Ecto neural progenitor cell (in vitro differentiated cells): ENCODE measurements at places on chromosomes 1 and 21.

DNA sequence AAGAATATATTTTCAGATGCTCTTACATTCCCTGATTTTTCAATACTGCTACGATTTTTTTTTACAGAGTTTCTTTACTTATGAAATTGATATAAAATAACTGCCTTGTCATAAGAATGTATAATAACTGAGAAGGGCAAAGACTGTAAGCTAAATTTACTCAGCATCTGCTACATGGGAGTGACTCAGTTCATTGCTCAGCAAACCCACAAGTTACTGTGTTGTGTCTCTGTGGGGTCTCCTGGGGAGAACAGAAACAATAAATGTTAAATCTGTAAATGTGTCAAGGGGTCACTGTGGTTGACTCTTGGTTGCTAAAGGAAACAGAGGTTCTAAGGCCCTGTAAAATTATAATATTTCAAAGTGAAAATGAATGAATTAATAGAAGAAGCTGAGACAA is 210.3 kb upstream of the CACYBP start:
- no peak for DNase-seq

- DNase-seq = no peak
Observed at GRCh38 chr1:38340409-38340808, 293.8 kb upstream of the POU3F1 start.

DNA sequence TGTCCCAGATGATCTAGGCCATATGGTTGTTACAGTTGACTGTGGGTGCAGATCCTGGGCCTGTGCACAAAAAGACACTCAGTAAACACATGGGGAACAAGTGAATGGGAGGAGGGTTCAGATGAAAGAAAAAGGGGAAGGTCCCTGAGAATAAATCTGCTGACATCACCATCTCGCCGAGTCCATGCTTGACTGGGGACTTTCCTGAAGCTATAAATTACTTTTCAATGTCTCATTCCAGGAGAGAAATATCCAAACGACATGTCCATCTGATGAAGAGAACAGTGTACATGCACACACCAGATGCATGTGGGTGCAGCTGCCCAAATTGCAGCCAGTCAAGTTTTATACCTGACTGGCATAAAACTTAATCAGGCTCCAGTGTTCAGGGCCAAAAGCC is 109.0 kb downstream of the HIVEP3 start:
- DNase-seq = no peak

- no peak for DNase-seq
Observed at GRCh38 chr1:51299185-51299885, 31.0 kb downstream of the TTC39A start.

- DNase-seq = no peak
Observed at GRCh38 chr1:942411-942821, 16.6 kb downstream of the NOC2L start.

GRCh38 chr21:41695513-41695912 is 71.3 kb downstream of the RIPK4 start:
- DNase-seq = no peak

DNA sequence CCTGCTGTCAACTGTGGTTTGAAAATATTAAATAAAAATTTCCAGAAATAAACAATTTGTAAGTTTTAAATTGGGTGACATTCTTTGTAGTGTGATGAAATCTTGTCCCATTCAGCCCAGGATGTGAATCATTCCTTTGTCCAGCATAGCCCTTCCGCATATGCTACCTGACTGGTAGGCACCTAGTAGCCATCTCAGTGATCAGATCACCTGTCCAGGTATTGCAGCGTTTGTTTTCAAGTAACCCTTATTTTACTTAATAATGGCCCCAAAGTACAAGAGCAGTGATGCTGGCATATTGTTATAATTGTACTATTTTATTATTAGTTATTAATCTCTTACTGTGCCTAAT is 351.6 kb upstream of the B3GALT2 start:
- DNase-seq = no peak

DNA sequence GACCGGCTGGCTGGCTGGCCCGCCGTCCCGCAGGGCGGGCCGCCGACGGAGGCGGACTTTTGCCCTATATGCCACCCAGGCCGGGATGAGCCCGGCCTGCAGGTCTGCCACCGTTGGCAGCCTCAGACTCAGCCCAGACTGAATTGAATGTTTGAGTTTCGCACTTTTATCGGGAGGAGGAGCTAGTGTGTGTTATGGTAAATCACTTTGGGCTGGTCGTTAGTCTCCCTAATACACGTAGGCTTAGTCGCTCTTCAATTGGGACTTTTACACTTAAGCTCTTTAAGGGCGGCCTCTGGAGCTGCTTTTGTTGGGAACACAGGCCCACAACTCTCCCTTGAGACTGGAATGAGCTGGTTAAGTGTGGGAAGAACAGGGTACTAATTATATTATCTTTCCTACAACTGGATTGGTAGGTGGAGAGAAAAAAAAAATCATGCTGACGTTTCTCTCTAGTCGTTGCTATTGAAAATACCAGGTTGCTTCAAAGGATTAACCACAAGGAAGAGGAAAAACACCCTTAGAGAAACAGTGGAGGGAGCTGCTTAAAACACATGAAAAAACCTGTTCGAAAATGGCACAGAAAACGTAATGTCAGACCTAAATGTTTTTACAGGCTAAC is 1.4 kb upstream of the IRF2BP2 start:
- DNase-seq = no peak

DNA sequence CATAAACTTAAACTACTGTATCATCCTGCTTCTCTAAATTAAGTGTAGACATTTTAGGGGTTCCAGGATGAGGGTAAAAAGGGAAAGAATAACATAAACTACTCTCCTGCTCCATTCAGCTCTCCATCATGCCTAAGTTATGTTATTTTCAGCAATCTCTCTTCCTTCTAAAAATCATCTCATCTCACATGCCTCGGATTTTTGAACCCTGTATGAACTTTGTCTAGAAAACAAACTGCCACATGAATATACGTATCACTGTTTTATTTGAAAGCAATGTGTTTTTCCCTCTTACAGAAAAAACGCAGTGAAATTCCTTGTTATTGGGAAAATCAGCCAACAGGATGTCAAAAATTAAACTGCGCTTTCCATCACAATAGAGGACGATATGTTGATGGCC is 32.6 kb downstream of the ZBED6 start:
- no peak for DNase-seq

GRCh38 chr1:240312872-240313271 is 221.2 kb downstream of the FMN2 start:
- DNase-seq = no peak

DNA sequence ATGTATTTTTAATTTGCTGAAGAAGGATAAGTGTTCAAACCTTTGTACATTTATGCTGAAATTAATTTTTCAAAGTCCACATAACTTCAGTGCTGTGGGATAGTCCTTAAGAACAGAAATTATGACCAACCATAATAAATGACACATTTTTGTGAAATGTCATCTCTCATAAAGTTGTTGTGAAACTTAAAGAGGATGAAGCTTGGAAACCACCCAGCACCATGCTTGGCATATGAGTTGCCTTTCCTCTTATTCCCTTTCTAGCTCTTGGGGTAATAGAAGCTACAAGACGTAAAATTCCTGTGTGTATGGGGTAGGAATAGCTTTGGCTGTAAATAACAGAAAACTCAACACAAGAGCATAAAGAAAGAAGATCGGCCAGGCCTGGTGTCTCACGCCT is 18.9 kb upstream of the USP24 start:
- no peak for DNase-seq

DNA sequence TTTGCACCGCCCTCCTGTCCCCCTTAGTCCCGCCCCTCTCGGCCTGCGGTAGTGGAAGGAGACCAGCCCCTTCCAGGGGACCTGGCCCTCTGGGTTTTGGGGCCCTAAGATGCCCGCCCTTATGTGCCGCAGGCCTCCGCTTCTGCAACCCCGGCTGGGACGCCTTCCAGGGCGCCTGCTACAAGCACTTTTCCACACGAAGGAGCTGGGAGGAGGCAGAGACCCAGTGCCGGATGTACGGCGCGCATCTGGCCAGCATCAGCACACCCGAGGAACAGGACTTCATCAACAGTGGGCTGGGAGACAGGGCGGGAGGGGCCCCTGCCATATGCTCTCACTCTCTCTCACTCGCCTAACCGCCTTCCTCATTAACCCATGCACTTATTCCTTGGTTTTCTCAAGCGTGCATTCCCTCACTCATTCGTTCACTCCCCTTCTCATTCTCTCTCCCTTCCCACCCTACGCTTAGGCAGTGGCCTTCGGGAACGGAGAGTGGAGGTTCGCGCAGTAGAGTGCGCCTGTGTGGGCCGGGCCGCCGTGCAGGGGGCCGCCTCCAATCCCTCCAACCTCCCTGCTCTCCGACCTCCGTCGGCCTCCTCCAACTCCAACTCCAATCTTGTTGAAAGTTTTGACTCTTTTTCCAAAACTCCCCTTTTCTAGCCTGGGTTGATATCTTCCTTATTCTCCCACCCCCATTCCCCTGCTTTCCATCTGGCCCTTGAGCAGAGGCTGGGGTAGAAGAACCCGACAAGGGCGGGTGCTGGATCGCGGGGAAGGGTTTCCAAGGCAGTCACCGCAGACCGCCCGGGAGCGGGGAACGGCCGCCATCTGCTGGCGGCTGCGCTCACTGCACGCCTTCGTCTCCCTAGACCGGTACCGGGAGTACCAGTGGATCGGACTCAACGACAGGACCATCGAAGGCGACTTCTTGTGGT is 15.2 kb downstream of the BCAN start:
- peak; percentile 88 for DNase-seq

- DNase-seq = no peak
Observed at GRCh38 chr1:29171089-29171488, 10.6 kb downstream of the SRSF4 start.

DNA sequence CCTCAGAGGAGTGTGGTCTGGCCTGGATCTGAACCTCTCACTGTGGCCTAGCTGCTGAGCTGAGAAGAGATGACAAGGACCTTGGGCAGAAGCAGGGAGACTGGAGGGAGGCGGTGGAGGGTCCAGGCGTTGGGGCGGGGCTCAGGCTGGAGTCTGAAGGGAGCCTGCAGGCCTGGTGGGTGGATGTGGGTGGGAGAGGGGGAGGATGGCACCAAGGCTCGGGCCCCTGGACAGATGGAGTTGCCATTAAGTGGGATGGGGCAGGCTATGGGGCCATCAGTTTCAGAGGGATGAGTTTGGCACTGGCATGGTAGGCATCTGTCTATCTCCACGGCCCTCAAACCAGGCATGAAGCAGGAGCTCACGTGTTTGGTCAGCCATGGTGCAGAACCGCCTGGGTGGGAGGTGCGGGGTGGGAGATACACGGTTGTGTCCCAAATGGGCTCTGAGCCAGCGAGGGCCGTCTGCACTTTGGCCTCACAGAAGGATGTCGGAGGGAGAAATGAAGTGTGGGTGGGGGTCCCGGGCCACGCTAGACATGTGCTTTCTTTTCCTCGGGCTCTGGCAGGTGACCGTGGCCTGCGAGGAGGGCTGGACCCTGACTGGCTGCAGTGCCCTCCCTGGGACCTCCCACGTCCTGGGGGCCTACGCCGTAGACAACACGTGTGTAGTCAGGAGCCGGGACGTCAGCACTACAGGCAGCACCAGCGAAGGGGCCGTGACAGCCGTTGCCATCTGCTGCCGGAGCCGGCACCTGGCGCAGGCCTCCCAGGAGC is 23.6 kb downstream of the PCSK9 start:
- no peak for DNase-seq

- no peak for DNase-seq
Observed at GRCh38 chr1:20178634-20179370, 7.1 kb upstream of the UBXN10 start.

DNA sequence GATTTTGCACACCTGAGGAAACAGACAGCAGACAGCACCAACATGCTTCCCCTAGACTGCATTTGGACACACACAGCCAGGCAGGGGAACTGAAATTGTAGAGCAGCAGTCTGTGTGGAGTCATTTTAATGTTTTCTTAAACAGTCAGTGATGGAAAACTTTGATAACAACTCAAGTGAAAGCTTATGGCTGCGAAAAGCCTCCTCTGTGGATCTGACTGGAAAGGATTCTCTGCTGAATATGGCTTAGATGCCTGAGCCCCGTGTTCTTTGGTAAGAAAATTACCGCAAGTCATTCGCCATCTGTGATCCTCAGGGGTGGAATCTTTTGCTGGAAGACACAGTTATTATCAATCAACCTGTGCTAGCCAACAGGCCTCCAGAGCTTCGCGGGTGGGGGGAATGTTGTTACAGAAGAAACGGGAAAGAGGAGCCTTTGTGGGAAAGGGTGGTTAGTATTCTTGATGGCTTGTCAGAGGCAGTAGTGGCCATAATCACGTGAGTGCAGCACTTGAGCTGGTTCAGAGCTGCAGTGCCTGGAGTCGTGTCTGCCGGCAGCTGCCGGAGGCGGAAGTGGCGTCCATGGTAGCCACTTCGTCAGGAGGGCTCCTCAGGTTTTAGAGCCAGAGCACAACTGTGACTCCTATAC is 204.7 kb downstream of the ST6GALNAC3 start:
- no peak for DNase-seq

GRCh38 chr1:181319907-181320306 is 163.4 kb upstream of the CACNA1E start:
- no peak for DNase-seq

DNA sequence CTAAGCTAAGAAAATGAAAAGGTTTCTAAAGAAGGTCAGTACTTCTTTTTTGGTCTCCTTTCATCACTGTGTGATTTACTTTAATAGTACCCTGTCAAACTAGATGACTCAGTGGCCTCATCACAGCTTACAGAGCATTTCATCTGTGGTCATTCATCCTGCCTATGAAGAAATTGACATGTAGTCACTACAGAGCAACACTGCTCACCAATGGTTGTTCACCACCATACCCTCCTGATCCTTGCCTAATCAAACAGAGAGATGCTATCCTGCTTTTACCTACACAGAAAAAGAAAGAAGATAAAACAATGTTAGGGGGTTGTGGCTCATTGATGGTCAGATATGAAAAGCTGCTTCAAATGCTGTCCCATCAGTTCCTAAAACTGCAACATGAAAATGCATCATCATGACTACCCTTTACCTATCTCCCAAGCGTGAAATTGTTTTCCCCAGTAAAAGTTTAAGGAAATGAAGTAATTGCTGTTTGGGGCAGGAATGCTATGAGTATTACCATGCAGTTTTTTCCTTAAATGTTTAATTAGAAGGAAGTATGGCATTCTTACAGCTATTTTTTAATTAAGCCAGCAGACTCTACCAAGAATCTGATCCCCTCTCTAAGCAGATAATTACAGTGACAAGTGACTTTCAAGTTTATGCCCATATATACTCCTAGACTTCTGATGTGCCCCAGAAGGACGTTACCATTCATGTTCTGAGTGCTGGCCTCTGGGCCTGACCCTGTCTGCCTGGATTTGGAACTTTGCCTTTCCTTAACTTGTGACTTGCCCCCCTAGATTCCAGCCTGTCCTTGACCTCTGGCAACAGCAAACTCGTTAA is 46.1 kb upstream of the FBXO28 start:
- no peak for DNase-seq
